PC-3 (cell line): ENCODE measurements at places on chromosomes 6 and 20. TPM values are rescaled to one million over a fixed set of nuclear protein-coding genes. Genes with fewer than 3 reads are reported as not detected.

TMEM151B gene
- not detected in 2 replicates for total RNA-seq

PHACTR2 gene
- 19.4 and 25.1 TPM in 2 replicates for total RNA-seq

PTK6 gene
- total RNA-seq, result 11.1 and 15.1 TPM in 2 replicates

WFDC10B gene
- not detected in 2 replicates for total RNA-seq

SIRPB1 gene
- total RNA-seq, result 1.7 and 11.6 TPM in 2 replicates

GMPR gene
- total RNA-seq, result 5.0 and 5.8 TPM in 2 replicates

ZDHHC14 gene
- 4.9 and 10.6 TPM in 2 replicates for total RNA-seq

FOXA2 gene
- total RNA-seq, result 14.4 and 15.2 TPM in 2 replicates

C6orf141 gene
- total RNA-seq, result 43.8 and 49.4 TPM in 2 replicates

FOXF2 gene
- total RNA-seq, result not detected in 2 replicates

PDYN gene
- total RNA-seq, result not detected in 2 replicates

RHAG gene
- total RNA-seq, result not detected in 2 replicates

LY6G6D gene
- total RNA-seq, result not detected in 2 replicates

SAMD3 gene
- total RNA-seq, result not detected in 2 replicates

EYA4 gene
- 10.0 and 11.6 TPM in 2 replicates for total RNA-seq

XKR7 gene
- not detected in 2 replicates for total RNA-seq

FNDC11 gene
- total RNA-seq, result 0.40 and 1.8 TPM in 2 replicates

CRISP3 gene
- not detected in 2 replicates for total RNA-seq

MEI4 gene
- total RNA-seq, result not detected in 2 replicates

NTSR1 gene
- total RNA-seq, result 7.8 and 10.6 TPM in 2 replicates

PRSS35 gene
- total RNA-seq, result 1.7 and 3.2 TPM in 2 replicates

GSTA1 gene
- total RNA-seq, result not detected in 2 replicates

THEMIS gene
- total RNA-seq, result not detected in 2 replicates

MACROD2 gene
- 3.1 and 11.5 TPM in 2 replicates for total RNA-seq

CAGE1 gene
- total RNA-seq, result 0.29 TPM in 1 of 2 replicates, not detected in the other

HLA-DMB gene
- not detected in 2 replicates for total RNA-seq

BHLHE23 gene
- not detected in 2 replicates for total RNA-seq

GGTLC1 gene
- total RNA-seq, result not detected in 2 replicates
